ENCODE measurements at places on chromosomes 3 and 15.
A peak's percentile ranks its signal among the peaks of the same experiment; 100 is the strongest.

- DNase-seq: no peak
Measured at GRCh38 chr3:55935241-55935640, 448.1 kb upstream of the WNT5A start.

DNA sequence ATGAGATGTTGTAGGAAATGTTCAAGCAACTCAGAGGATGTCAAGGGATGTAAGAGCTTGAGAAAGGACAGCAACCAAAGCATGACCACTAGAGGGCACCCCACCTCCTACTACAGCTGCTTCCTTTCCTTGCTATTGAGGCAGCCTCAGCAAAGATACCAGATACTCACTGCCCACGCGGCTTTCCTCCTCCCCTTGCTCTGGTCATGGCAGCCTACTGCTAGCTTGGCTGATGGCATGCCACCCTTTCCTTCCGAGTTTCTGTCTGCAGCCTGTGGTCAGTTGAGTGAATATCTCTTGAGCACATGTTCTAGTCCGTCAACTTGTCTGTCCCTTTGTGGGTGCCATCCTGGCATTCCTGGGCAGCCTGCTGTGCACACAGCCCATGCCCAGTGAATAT lies 4.4 kb upstream of the CXCR6 start:
- DNase-seq: peak; percentile 88

- no peak for DNase-seq
Measured at GRCh38 chr3:188480011-188480410, 326.1 kb downstream of the LPP start.

GRCh38 chr3:143644370-143645089 lies 203.7 kb downstream of the SLC9A9 start:
- no peak for DNase-seq

DNA sequence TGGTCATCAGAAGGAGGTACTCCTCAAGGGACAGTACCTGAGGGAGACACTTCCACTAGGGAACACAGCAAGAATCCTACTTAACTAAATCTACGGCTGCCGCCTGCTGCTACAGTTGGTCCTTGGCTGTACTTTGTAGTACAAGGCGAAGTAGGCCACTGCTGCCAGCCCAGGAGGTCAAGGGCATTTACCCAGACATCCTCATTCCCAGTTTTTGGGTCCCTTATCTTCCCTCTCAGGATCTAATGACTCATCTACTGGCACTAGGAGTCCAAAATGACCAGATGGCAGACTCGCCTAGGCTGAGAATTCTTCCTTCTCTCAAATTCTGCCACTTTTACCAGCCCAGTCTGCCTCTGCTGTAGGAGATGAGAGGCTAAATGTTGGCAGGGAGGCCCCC lies 27.1 kb upstream of the LAMP3 start:
- no peak for DNase-seq

DNA sequence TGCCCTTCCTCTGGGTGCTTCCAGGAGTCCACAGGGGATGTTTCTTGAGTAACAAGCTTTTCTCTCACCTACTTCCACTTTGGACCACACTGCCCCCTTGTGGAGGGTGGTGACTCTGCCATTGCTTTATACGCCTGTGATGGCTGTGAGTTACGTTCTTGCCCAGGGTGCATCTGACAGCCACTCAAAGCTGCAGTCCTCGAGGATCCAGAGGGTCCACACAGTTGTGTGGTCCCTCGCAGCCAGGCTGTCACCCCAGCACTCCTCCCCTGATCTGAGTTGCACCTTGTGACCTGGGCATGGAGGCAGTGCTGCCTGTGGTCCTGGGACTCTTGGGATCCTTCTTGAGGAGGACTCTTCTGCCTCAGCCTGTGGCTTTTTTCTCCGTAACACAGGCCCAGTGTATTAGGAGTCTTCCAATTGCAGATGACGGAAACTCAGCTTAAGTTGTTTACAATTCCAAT lies 23.4 kb downstream of the FOXL2 start:
- DNase-seq: peak; percentile 83

DNA sequence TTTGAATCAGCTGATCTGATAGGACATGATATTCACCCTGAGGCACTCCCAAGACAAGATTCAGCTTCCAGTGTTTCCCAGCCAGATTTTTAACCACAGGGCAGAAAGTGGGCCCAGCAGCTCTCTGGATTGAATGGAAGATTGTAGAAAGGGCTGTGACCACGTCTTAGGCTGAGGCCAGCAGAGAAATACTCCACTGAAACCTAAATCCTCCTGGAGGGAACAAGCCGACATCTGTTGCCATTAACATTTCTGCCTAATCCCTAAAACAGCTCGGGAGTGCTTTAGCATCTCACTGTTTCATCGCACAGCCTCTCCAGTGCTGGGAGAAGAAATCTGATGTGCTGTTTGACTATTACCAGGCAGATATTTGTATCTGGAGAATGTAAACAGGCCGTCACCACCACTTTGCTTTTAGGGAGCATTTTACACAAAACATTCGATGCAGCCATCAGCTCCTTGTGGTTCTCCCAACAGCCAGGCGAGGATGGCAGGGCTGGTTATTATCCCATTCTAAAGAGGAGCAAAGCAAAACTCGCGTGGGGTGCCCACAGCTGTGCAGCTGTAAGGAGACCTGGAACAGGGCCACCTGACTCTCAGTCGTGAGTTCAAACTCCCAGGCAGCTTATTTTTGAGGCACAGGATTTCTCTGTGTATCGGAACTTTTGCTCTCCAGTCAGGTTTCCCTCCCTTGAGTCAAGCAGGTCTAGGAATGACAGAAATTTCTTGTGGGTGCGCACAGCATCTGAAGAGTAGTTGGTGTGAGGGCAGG lies 117.4 kb downstream of the LIPC start:
- DNase-seq: no peak

- no peak for DNase-seq
Measured at GRCh38 chr15:70348581-70349344, 251.0 kb upstream of the TLE3 start.

GRCh38 chr3:48847053-48847503 lies 596 bp downstream of the PRKAR2A start:
- peak; percentile 40 for DNase-seq

DNA sequence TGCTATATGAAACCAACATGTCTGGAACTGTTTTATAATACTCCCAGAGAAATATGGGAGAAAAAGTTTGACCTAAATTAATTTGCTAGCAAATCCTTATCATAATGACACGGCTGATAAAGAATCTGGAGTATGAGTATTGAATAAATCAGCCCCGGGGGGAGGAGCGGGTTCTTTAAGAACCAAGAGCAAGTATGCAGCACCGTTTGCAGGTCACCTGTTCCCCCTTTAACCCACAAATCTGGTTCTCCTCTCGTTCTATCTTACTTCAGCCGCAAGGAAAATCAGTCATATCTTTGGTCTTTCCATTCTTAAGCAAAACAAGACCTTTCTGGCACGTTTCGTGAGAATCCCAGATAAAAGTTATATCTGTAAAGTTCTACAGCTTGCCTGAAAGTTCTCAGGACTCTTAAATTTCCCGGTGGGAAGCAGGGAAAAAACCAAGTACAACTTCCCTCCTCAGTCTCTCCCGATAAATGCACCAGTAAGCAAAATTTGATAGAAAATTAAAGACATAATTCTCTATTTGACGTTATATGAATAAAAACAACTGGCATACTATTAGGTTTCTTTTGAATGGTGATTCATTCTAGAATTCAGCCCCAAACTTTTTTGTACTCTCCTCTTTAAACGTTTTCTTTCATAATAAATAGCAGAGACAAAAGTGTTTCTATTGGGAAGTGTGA lies 348.6 kb downstream of the ZBBX start:
- no peak for DNase-seq

GRCh38 chr3:30988769-30989168 lies 94.3 kb upstream of the GADL1 start:
- DNase-seq: no peak

GRCh38 chr3:187150599-187150998 lies 11.3 kb upstream of the RPL39L start:
- DNase-seq: peak; percentile 67

DNA sequence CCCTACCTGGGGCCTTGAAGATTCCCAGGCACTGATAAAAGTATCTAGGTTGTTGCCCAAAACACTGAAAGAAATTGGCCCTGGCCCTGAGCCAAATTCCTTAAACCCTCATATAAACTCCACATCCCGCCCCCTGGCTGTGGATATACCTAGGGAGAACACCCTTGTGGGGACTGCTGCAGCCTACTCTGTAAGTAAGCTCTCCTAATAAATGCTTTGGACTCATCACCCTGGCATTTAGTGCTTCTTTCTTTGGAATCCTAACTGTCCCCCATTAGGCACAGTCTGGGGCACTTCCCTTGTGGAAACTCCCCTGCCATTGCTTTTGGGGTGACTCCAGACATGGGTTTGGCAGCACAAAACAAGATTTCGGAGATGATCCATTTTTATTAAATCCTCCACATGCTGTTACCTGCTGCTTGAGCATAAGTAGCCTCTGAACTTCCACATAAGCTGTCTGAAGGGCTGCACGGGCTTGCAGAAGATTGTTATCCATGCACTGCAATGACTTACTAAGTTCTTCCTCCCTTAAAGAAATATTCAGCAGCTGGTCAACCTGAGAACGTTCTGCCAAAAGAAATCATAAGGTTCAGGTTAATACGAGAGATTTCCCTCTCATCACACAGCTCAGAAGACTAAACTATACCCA lies 46.4 kb downstream of the ZNF106 start:
- no peak for DNase-seq

DNA sequence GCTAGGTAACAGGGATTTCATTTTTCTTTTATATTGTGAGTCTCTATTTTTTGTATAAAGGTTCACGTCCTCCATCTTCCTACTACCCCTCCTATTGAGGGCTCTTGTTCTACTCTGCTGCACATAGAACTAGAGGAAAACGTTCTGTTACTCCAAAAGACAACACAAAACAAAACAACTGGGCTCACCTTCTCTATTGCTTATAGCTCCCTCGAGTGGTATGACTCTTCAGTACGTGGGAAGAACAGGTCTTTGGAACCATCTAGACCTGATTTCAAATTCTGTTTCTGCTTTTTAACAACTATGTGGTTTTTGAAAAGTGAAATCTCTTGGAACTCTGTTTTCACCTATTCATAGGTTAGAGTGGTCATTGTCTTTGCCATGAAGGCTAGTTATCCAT lies 515.3 kb downstream of the SOX2 start:
- DNase-seq: no peak

DNA sequence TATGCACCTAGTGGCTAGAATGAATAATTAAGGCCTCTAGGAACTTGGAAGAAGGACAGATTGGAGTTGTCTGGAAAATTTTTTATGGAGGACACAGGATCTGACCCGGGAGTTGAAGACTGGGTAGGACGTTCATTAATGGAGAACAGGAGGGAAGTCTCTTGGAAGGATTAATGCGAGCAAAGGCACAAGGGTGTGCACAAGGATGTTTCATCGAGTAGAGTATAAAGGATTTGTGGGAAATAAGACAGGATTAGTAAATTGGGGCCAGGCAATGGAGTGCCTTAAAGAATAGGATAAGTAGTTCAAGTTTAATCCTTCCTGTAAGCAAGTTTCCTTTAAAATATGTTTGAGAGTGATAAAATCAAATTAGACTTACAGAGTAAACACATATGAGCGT lies 14.6 kb downstream of the LMOD3 start:
- DNase-seq: no peak

- DNase-seq: no peak
Measured at GRCh38 chr3:30518181-30518864, 88.1 kb upstream of the TGFBR2 start.

GRCh38 chr3:181317508-181317907 lies 328.0 kb upstream of the DNAJC19 start:
- DNase-seq: no peak

DNA sequence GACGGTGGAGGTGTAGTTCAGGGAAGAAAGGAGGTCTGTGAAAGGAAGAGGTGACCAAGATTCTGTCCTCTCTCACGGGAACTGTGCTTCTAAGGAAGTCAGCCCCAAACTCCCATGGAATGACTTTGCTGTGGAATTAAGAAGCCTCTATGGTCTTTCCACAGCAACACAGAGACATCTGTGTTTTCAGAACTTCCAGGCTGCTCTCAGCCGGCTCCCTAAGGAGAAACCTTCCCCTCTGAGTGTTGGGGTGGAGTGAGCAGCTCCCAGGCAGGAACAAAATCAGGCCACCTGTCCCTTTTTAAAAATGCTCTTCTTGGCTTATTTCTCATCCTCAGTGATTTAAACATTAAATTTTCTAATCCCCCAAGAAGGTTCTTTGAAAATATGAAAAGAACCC lies 53.3 kb upstream of the SNRK start:
- no peak for DNase-seq

GRCh38 chr3:119779731-119780383 lies 2.0 kb upstream of the NR1I2 start:
- no peak for DNase-seq

DNA sequence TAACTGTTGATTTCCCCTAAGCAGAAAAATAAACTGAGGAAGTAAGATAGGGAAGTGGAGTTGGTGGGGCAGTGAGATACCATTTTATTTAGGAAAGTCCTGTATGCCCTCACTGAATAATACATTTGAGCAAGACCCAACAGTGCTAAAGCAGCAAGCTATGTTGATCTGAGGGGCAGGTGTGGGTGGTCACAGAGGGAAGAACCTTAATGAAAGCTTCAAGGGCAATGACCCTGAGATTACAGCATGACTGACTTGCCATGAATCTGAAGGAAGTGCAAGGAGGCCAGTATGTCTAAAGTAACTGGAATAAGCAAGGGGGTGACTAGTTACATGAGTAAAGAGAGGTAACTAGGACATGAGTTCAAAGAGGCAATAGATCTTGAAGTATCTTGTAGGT lies 159.5 kb downstream of the CD47 start:
- DNase-seq: no peak

GRCh38 chr3:161941891-161942290 lies 445.3 kb downstream of the OTOL1 start:
- no peak for DNase-seq

DNA sequence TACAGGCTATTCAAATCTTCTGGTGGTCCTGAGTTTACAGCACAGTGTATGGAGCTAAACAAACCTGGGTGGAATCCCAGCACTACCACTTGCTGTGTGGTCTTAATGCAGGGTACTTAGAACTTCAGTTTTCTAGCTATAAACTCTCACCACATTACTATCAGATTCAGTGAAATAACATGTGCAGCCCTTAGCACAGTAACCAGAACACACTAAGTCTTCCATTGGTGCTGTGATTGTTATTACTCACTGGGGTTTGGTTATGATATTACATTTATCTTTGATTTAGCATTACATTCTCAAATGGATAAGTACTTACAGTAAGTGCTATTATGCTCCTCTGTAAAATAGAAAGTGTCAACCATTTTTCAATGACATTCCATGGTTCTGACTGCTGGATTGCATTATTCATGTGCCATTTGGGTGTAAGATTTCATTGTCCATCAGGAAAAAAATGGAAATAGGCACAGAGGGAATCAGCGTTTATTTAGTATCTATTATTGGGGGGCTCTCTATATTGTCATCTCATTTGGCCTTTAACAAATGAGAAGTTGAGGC lies 81.9 kb downstream of the PDE8A start:
- no peak for DNase-seq

DNA sequence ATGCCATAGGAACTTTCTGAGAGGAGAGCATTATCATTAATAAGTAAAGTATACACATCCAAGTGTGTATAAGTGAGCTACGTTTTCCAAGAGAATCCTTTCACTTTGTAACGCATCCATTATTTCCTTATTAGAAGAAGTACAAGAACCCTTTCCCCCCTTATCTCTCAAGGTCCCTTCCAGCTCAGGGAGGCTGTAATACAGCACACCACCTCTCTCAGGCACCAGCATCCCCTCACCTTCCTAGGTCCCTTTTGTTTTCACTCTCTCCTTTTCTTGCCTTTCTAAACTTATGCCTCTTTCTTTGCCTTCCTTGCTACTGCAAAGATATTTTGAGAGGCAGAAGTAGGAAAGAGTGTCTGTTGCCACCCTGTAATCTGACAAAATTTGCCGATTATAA lies 446.0 kb downstream of the GRM7 start:
- DNase-seq: no peak

- DNase-seq: peak; percentile 38
Measured at GRCh38 chr3:13452490-13453335, 27.4 kb upstream of the HDAC11 start.

Measured in activated CD4-positive, alpha-beta T cell treated with anti-CD3 and anti-CD28 coated beads, Interleukin-2, amount 50 U/mL, for 4 hours (primary cell).